Fibroblast of skin of left quadriceps (primary cell): ENCODE measurements at places on chromosomes 16 and 17.

- no peak for DNase-seq
Measured at GRCh38 chr16:49194537-49195236, 87.0 kb downstream of the CBLN1 start.

GRCh38 chr17:68782789-68783188 is 172.4 kb downstream of the ABCA8 start:
- DNase-seq, result peak; percentile 71

DNA sequence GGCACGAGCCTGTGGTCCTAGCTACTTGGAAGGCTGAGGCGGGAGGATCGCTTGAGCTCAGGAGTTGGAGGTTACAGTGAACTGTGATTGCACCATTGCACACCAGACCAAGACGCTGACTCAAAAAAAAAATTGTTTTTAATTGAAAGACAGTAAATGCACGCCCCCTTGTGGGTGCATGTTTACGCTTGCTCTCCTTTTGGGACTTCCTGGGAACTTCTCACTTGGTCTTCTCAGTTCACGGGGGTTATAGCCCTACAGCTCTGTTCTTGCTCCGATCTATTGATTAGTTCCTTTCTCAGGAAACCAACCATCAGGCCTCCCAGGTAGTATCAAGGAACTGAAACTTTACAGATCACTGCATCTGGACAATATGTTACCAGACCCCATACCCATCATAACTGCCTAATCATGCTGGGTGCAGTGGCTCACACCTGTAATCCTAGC is 14.2 kb upstream of the RIPOR1 start:
- DNase-seq, result peak; percentile 58

GRCh38 chr17:1003972-1004768 is 7.2 kb downstream of the TIMM22 start:
- DNase-seq, result no peak

DNA sequence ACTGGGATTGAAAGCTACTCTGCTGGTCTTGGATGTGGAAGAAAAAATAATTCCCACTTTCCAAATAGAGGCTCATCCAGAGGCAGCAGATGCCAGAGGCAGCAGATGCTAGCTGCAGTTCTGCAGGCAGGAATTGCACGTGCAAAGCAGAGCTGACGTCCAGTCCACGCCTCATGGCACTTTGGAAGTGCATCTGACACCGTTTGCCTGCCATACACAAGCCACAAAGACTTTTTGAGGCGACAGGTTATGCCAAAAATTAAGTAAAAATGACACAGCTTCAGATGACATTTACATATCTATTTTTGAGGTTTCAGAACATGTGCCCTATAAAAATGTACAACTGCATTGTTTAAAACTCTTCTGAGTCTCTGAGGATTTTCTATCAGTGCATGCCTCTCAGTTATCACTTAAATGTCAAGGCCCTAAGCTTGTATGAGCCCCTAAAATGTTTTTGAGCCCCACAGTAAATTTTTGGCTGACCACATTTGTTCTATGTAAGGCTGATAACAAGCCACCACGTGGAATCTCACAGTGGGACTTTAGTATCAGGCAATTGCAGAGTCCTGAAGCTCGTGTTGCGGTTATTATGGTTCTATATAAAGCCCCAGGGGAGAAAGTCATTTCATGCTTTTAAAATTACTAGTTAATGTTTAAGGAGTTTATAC is 239.2 kb downstream of the PRKCA start:
- peak; percentile 32 for DNase-seq

GRCh38 chr16:57258910-57259475 is 13.9 kb downstream of the ARL2BP start:
- DNase-seq, result no peak

- DNase-seq, result no peak
Measured at GRCh38 chr17:78130437-78131101, at the start of gene TMC8. TSS of gene TMC8 (plus strand) at chr17:78130771. CDS start at chr17:78131589, 818 bp downstream.

DNA sequence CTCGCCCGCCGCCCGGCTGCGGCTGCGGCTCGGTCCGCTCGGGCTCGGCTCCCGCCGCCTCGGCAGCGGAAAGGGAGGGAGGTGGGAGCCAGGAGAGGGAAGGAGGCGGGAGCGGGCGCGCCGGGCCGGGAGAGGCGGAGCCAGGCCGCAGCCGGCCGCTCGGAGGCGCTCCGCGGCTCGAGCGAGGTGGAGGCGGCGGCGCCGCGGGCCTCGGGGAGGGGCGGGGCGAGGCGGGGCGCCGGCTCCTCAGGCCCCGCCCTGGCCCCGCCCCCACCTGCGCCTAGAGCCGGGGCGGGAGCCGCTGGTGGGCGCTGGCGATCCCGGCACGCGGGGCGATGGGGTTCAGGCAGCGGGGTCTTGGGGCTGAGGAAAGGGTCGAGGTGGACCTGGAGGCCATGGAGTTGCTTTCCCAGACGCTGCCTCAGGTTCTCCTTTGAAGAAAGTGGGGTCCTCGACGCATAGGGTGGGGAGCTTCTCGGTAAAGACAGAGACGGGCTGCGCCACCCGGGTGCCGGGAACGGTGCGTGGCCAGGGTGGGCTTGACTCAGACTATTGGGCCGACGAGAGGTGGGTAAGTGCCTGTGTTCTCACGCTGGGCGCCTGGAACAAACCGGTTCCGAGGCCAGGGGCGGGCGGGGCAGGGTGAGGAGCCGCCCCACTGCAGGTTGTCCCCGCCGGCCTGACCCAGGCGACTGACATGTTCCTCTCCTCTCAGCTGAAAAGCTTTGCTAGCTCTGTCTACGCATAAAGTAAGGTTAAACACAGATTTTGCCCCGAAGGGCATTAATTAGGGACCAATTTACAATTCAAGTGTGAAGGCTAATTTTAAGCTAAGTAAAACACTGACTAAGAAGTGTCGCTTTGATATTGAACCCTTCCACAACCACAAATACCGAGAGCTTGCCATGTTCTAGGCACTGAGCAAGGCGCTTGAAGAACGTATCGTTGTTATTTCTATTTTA is at the start of gene CMTM4:
Gene CMTM4, minus strand, starts transcription at position 75 of the 962 bp plus-strand sequence. CDS start 218 bp downstream, outside the sequence.
- peak; percentile 73 for DNase-seq

DNA sequence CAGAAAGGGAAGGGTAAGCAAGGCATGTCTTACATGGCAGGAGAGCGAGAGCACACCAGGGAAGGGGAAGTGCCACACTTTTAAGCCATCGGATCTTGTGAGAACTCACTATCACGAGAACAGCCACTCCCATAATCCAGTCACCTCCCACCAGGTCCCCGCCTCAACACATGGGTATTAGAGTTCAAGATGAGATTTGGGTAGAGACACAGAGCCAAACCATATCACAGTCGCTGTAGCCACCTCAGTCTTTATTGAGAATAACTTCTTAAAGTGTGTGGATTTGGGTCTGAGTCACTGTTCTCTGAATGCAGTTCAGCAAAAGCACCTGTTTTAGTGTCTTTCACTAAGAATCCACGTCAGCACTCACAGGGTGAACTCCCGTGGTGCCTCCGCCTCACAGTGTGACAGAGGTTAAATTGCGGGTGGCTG is 195.2 kb upstream of the CHMP6 start:
- DNase-seq, result no peak

DNA sequence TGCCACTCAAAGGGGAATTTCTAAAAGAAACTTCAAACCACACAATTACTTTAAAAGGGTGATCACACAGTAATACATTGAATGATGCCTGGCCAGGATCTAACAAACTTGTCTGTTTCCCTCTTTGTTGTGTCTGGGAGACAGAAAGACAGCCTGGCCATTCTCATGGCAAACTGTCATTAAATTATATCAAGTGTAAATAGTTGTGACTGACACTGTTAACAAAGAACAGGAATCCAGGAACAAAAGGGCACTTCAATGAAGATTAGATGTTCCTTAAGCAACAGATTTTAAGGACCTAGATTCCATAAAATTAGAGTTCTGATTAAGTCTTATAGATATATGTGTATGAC is 383.6 kb downstream of the KCNJ2 start:
- no peak for DNase-seq

DNA sequence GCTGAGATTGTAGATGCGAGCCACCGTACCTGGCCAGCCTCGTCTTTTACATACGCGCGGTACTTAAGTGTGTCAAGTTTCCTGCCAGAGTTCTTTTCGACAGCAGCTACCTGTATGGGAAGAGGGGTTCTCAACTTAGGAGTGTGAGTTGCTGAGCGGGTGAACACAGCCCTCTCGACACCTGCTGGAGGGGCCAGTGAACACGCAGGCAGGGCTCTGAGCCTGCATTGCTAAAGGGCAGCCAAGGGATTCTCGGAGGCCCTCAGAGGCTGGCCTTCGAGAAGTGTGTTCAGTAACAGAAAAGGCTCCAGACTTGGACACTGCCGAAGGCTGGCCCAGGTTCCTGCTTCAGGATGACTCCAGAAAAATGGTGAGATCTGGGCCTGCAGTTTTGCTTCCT is 6.1 kb downstream of the ZC3H18 start:
- DNase-seq, result no peak

- DNase-seq, result no peak
Measured at GRCh38 chr17:4786516-4786915, 352 bp upstream of the VMO1 start.
